ENCODE measurements at places on chromosomes 6 and 20.

- DNase-seq, result no peak
Measured at GRCh38 chr20:18133962-18134361, 3.7 kb upstream of the KAT14 start.

DNA sequence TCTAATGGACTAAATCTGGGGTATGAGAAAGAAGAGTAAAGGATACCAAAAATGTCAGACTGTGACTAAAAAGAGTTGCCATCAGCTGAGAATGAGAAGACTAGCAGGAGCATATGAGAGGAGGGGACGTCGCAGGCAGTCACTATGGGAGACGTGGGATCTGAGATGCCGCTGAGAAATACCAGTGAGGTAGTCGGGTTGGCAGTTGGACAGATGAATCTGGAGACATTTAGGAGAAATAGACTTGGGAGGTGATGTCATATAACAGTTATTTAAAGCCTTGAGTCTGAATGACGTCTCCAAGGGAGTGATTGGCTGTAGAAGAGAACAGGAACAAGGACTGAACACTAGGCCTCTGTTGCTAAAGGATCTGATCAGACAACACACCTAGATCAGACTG lies 51.5 kb upstream of the TRIM26 start:
- no peak for DNase-seq

DNA sequence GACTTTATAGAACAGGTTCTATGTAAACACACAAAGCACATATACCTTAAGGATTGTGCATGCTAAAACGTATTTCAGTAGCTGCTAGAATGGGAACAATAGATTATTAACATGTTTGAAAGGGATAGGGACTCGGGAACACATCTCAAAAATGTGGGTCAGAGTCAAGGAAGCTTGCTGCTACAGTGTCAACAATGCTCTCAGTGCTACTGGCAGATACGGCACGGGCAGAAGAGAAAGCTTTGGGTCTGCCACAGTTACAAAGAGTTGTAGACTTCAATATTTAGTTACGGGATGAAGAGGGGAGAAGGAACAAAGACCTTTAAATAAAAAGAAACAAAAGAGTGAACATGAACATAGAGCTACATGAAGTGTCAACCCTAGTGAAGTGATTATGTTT lies 170.5 kb downstream of the BACH2 start:
- no peak for DNase-seq

GRCh38 chr6:30441171-30441570 lies 48.1 kb upstream of the HLA-E start:
- DNase-seq, result no peak
